Neuronal stem cell (in vitro differentiated cells): ENCODE measurements at places on chromosomes 12 and 14.

- H3K36me3 ChIP-seq, result no peaks in the 10 kb centered on the region
- H3K27me3 ChIP-seq, result no peaks in the 10 kb centered on the region
- H3K27ac ChIP-seq, result no peak overlapping the region
- no peak overlapping the region for H3K4me3 ChIP-seq
Measured at GRCh38 chr14:56412468-56413434, 166.8 kb upstream of the TMEM260 start.

GRCh38 chr12:22413592-22413991 lies 79.1 kb upstream of the ST8SIA1 start:
- DNase-seq, result no peak
- no peak overlapping the region for H3K4me3 ChIP-seq

- H3K27ac ChIP-seq, result no peak within 1 kb of the TSS
- no peak for DNase-seq
- H3K27me3 ChIP-seq, result no peaks in the 10 kb centered on the region
- peaks cover 2% of the 10 kb centered on the region for H3K4me1 ChIP-seq
- H3K4me3 ChIP-seq, result no peak within 1 kb of the TSS
- no peaks in the 10 kb centered on the region for H3K36me3 ChIP-seq
Measured at GRCh38 chr12:52320784-52321400, at the start of gene KRT83. Gene KRT83 (minus strand): TSS chr12:52321398. CDS start chr12:52321335, 63 bp downstream.

- H3K27me3 ChIP-seq, result no peaks in the 10 kb centered on the region
- DNase-seq, result no peak
- H3K4me1 ChIP-seq, result peaks cover 10% of the 10 kb centered on the region
- H3K36me3 ChIP-seq, result no peaks in the 10 kb centered on the region
- no peak overlapping the region for H3K27ac ChIP-seq
Measured at GRCh38 chr12:92468358-92469020, 234.3 kb upstream of the PLEKHG7 start.

DNA sequence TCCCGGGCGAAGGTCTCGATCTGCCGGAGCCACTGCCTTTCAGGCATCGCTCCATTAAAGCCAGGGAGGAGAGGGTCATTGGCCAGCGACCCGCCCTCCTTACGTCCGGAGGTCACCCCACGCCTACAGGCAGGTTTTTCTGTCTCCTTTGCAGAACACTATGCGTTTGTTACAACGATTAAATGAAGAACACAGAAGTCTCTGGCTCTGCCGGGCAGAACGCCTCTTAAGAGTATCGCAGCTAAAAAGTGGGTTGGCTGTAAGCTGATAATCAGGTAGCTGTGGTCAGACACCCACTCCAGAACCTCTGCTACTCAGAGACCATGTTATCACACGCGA lies 15.0 kb downstream of the OTX2 start:
- H3K36me3 ChIP-seq, result no peaks in the 10 kb centered on the region
- peaks cover 14% of the 10 kb centered on the region for H3K27me3 ChIP-seq
- no peak overlapping the region for H3K27ac ChIP-seq
- H3K4me3 ChIP-seq, result no peak overlapping the region

DNA sequence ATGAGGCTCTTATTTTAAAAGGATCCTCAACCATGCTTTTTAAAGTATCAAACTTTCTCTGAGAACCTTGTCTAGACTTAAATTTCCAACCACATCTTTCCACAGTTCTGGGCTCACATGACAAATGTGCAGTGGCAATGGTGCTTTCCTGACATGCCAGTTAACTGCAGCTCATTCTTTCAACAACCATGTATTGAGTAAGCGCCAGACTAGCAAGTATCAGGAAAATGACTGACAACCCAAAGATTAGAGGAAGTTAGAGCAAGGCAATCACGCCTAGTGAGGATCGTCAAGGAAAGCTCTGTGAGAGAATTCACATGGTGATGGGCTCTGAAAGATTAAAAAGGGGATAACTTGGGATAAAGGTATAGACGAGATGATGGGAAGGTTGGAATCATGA lies 35.8 kb downstream of the FLVCR2 start:
- H3K27ac ChIP-seq, result no peak overlapping the region
- no peak for DNase-seq
- no peak overlapping the region for H3K4me3 ChIP-seq
- H3K36me3 ChIP-seq, result no peaks in the 10 kb centered on the region

DNA sequence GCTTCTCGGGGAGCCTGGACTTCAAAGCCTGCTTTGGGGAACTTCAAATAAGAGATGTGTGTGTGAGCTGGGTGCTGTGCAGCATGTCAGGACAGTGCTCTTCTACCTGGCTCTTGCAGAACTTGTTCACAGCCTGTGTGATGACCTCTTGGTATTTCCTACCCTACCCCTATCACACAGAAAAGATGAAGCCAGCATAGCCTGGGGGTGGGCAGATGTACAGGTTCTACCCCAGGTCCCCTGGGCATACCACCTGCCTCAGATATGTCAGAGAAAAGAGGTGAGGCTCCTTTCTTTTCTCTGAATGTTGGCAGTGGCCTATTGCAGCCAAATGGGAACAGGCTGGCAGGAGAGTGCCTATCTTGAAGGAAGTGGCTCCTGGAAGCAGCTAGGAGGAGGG lies 111.7 kb upstream of the ALG10B start:
- no peaks in the 10 kb centered on the region for H3K27me3 ChIP-seq
- DNase-seq, result no peak
- H3K36me3 ChIP-seq, result no peaks in the 10 kb centered on the region
- no peaks in the 10 kb centered on the region for H3K4me1 ChIP-seq
- no peak overlapping the region for H3K4me3 ChIP-seq
- H3K27ac ChIP-seq, result no peak overlapping the region

- no peaks in the 10 kb centered on the region for H3K36me3 ChIP-seq
- no peaks in the 10 kb centered on the region for H3K27me3 ChIP-seq
- H3K4me3 ChIP-seq, result no peak overlapping the region
- H3K27ac ChIP-seq, result no peak overlapping the region
- peaks cover 3% of the 10 kb centered on the region for H3K4me1 ChIP-seq
- no peak for DNase-seq
Measured at GRCh38 chr14:75268633-75269550, 9.7 kb upstream of the FOS start.

GRCh38 chr14:89276424-89276975 lies 140.5 kb downstream of the FOXN3 start:
- no peak overlapping the region for H3K27ac ChIP-seq
- no peak for DNase-seq
- peaks cover 9% of the 10 kb centered on the region for H3K4me1 ChIP-seq
- H3K4me3 ChIP-seq, result no peak overlapping the region

GRCh38 chr14:99287269-99287942 lies 15.4 kb upstream of the BCL11B start:
- DNase-seq, result no peak
- no peak overlapping the region for H3K27ac ChIP-seq
- no peaks in the 10 kb centered on the region for H3K4me1 ChIP-seq
- no peaks in the 10 kb centered on the region for H3K36me3 ChIP-seq
- no peak overlapping the region for H3K4me3 ChIP-seq

DNA sequence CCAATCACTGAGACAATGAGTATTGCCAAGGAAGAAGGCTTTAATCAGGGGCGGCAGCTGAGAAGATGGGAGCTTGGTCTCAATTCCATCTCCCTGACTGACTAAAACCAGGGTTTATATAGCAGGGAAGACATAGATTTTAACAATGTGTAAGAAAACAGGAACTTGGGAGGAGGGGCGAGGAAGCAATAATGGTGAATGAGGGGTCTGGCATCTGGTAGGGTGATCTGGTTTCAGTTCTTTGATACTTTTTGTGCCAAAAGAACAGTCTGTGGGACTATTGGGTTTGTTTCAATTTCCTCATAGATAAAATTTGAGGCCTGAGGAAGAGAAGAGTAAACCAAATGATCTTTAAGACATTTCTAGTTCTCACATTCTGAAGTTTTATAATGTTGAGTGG lies 49.2 kb downstream of the FUT8 start:
- H3K27me3 ChIP-seq, result no peaks in the 10 kb centered on the region
- H3K36me3 ChIP-seq, result no peaks in the 10 kb centered on the region
- H3K4me1 ChIP-seq, result no peaks in the 10 kb centered on the region
- DNase-seq, result no peak

DNA sequence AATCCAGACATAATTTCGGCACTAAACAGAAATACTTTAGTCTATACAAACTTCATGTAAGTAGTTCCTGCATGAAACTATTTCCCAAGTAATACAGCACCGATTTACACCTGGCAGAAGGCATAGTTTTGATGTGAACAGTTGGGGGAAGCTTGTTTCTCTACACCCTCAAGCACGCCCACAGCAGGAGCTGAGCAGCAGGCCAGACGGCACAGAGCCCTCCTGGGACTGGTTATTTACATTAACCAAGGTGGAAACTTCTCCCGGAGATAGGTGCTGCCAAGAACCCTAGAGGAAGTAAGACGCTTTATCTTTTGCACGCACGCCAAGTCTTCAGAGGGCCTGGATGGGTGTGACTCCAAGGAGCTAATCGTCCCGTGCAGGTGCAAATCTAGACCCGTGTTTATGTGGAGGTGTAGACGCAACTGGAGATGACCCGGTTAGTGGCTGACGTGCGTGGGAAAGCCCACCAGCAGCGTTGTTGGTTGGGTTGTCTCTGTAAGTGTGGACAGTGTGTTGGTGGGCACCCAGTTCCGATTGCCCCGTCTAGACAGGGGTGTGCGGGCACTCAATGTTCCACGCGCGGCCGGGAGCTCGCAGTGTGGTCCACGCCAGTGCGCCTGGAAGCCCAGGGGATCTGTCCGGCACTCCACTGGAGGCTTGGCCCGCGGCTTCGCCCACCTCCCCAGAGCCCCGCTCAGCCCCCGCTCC lies 767 bp upstream of the TCP11L2 start:
- peak; percentile 24 for DNase-seq
- peaks cover 18% of the 10 kb centered on the region for H3K4me1 ChIP-seq
- H3K27me3 ChIP-seq, result no peaks in the 10 kb centered on the region
- H3K36me3 ChIP-seq, result no peaks in the 10 kb centered on the region

DNA sequence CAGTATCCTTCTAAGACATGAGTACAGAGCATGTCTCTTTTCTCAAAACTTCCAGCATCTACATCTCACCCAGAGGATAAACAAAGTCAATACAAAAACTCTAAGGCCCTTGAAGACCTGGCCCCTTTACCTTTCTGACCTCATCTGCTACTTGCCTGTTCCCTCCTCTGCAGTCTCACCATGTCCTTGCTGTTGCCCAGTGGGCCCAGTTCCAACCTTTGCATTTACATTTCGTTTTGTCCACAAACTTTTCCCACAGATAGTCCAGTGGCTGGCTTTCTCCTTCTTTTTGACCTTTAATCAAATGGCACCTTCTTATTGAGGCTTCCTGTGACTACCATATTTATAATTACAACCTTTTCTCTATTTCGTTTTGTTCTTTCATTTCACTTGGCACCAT lies 1.6 kb downstream of the IRAK4 start:
- H3K27me3 ChIP-seq, result no peaks in the 10 kb centered on the region
- H3K27ac ChIP-seq, result no peak overlapping the region
- H3K4me1 ChIP-seq, result no peaks in the 10 kb centered on the region
- no peak for DNase-seq

DNA sequence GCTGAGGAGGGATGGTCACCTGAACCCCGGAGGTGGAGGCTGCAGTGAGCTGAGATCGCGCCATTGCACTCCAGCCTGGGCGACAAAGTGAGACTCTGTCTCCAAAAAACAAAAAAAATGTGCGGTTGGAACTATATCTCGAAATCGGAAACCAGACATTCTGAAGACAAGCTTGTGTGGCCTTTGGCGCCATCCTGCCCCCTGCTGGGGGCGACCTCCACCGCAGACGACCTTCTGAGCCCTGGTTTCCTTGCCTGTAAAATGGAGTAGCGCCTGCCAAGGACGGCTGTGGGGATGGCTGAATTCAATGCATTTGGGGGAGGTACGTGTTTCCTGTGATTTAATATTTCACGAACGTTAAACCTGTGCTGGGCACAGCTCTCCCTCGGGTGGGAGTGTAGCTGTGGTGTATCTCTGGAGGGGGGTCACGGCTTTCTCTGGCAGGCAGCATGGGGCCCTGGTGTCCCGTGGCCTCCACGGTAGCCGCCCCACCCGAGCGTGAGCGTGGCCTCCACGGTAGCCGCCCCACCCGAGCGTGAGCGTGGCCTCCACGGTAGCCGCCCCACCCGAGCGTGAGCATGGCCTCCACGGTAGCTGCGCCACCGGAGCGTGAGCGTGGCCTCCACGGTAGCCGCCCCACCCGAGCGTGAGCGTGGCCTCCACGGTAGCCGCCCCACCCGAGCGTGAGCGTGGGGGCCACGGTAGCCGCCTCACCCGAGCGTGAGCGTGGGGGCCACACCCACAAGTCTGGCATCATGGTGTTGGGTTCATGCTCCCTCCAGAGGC lies 55.3 kb downstream of the LRCOL1 start:
- DNase-seq, result no peak
- peaks cover 16% of the 10 kb centered on the region for H3K27me3 ChIP-seq
- no peak overlapping the region for H3K4me3 ChIP-seq

DNA sequence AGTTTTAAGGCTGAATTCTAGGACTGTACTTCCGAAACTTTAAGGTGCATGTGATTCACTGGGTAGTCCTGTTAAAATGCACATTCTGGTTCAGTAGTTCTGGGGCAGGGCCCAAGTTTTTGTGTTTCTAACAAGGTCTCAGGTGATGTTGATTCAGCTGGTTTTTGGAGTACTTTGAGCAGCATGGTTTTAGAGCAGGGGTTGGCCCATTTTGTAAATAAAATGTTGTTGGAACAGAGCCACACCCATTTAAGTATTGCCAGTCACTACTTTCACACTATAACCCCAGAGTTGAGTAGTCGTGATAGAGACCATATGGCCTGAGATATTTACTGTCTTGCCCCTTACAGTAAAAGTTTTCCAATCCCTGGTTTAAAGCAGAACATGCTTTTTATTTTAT lies 111.3 kb downstream of the SYNE2 start:
- H3K27ac ChIP-seq, result no peak overlapping the region
- H3K27me3 ChIP-seq, result no peaks in the 10 kb centered on the region
- H3K4me3 ChIP-seq, result no peak overlapping the region
- peaks cover 79% of the 10 kb centered on the region for H3K36me3 ChIP-seq
- DNase-seq, result no peak
- no peaks in the 10 kb centered on the region for H3K4me1 ChIP-seq

GRCh38 chr12:16020031-16020430 lies 108.9 kb downstream of the DERA start:
- H3K4me1 ChIP-seq, result no peaks in the 10 kb centered on the region
- no peaks in the 10 kb centered on the region for H3K27me3 ChIP-seq
- H3K27ac ChIP-seq, result no peak overlapping the region
- H3K4me3 ChIP-seq, result no peak overlapping the region
- no peak for DNase-seq

DNA sequence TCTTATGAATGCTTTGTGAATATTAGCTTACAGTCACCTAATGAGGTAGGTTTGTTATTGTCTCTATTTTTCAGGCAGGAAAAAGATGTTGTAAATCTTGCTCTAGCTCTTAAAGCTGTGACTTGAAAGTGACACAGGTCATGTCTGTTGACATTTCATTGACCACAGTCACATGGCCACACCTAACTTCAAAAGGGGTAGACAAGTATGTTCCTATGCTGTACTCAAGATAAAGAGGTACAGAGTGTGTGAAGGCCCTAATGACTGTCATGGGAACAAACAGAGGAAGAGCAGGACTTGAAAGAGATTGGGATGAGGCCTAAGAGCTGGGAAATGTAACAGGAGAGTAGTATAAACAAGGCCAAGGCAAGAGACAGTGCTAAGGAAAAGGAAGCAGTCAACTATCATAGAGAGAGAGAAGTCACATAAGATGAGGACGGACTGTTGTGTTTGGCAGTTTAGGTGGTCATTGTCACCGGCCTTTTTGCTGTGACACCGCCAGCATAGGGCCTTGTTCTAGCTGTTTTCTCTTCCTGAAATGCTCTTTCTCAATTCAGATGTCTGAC lies 181.0 kb downstream of the CFAP54 start:
- H3K4me3 ChIP-seq, result no peak overlapping the region
- no peak overlapping the region for H3K27ac ChIP-seq
- H3K27me3 ChIP-seq, result no peaks in the 10 kb centered on the region
- DNase-seq, result no peak
- H3K36me3 ChIP-seq, result no peaks in the 10 kb centered on the region
